ENCODE measurements at places on chromosomes 2 and 18.
A peak's percentile ranks its signal among the peaks of the same experiment; 100 is the strongest.

- DNase-seq = no peak
Observed at GRCh38 chr2:143251681-143252080, 122.5 kb downstream of the ARHGAP15 start.

- DNase-seq = no peak
Observed at GRCh38 chr2:236590846-236591245, 21.2 kb downstream of the ACKR3 start.

DNA sequence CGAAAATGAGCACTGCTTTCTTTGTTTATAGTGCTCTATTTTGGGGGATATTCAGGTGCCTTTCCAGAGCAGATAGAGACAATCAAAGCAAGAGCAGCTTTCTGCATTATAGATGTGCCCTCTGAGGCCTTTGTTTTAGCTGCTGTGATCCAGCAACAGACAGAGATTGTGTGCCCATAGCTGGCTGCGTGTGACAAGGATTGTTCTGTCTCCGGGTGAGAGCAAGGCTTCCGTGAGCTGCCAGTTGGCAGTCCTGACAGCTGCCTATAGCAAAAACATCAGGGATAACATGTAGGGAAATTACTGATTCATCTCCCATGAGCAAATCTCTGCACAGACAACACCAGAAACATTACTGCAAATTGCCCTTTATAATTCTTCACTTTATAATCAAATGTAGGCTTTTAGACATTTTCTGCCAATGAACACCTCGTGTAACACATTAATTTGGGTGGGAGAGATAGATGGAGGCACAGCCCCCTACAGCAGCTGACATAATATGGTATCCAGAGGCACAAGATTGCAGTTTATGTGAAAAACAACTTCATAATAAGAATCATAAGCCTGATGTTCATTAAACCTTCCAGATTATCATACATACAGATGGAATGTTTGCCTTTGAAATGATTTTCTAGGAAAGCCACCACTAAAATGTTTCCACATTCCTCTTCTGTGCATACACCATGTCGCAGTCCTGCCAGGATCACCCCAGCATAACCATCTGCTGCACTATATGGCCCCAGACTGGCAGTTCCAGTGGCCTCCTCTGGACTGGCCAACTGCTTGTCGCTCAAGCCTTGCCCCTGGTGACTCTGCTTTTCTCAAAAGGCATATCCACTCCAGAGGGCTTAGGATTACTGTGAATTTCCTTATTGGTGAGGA lies 131.2 kb downstream of the TRIB2 start:
- peak; percentile 40 for DNase-seq

- DNase-seq = no peak
Observed at GRCh38 chr2:234514873-234515638, 18.2 kb upstream of the ARL4C start.

DNA sequence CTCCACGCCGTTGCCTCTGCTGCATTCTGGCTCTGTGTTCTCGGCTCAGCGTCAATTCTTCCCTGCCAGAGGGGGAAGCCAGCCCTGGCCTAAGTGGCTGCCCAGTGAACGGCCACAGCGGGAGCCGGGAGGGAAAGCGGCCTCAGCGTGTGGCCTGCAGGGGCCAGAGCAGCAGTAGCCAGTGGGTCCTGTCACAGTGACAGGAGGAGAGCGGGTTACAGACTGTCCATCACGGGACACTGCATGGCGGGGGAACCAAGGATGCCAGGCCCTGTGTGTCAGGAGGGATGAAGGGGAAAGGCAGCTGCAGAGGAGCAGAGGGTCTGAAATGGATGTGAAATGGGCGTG lies 39.7 kb downstream of the PDIA6 start:
- no peak for DNase-seq

- no peak for DNase-seq
Observed at GRCh38 chr18:21389283-21389682, 147.3 kb downstream of the GREB1L start.

- no peak for DNase-seq
Observed at GRCh38 chr2:12116228-12116750, 369.9 kb downstream of the LPIN1 start.

DNA sequence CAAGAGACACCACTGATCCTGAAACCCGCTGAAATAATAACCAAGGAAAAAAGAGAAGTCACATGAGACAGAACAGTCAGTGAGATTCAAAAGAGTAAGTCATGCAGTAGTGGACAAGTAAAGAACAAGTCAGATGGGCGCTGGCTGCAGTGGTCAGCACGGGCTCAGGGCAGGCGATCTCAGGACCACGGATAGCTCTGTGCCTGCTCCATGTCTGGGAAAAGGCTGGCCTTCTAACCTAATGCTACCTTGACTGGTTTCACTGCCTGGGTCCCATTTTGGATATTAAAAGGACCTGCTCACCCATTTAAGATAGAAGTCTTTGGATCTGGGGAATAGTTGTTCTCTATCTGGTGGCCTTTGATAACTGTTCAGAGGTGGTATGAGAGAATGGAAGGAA lies 61.7 kb upstream of the LCLAT1 start:
- DNase-seq = no peak

DNA sequence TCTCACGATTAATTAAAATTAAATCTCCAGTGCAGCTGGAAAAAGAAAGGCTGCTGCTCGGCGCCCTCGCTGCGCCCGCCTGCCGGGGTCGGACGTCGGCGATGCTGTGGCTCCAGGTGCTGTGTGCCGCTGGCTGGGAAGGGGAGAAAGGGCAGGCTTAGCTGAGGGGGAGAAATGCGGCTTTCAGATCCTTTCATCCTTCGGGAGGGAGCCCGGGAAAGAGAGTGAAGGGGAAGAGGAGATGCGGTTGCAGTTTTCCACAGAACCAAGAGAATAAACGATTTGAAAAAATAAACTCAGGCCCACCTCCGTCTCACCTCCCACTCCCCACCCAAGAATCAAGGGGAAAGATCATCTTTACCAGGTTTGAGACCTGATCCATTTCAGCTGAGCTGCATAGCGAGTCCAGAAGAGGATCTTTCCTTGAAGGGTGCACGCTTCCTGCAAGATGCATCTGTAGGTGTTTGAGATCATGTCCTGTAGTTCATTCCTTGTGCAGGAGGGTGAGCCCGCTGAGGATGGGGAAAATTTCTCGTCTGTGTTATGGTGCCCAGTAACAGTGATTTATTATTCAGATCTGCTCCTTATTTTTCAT lies 495 bp downstream of the TMEM169 start:
- no peak for DNase-seq
